ENCODE measurements at places on chromosomes 1 and 21.
A peak's percentile ranks its signal among the peaks of the same experiment; 100 is the strongest.

DNA sequence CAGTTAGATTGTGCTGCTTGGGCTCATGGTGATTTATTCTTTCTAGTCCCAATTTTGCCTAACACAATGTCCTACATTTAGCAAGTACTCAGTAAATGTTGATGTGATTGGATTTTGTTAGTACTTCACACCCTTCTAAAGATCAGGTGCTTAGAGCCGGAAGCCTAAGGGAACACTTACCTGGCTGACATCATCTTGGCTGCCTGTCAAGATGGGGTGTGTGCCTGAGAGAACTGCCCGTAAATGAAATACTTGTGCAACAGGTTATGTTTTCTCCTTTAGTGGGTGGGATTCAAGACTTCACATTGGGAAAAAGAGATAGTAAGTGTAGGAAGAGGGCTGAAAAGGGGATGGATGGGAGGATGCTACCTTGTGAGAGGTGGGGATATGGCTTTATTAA, 75.5 kb upstream of the MACF1 start:
- no peak for DNase-seq

- no peak for DNase-seq
Measured at GRCh38 chr1:177703888-177704446, 265.9 kb downstream of the SEC16B start.

DNA sequence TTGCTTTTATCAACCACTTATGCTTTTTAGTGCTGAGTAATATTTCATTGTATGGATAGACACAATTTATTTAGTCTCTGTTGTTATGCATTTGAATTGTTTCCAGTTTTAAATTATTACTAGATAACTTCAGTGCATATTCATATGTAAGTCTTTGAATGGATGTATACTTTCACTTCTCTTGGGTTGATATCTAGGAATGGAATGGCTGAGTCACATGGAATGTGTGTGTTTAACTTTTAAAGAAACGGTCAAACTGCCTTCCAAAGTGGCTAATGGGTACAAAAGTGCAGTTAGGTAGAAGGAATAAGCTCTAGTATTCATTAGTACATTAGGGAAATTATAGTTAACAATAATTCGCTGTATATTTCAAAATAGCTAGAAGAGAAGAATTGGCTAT, 82.4 kb downstream of the NPHS2 start:
- no peak for DNase-seq

GRCh38 chr1:38133304-38133703, 86.7 kb upstream of the POU3F1 start:
- no peak for DNase-seq

GRCh38 chr21:43739621-43740435, 20.9 kb downstream of the PDXK start:
- no peak for DNase-seq

DNA sequence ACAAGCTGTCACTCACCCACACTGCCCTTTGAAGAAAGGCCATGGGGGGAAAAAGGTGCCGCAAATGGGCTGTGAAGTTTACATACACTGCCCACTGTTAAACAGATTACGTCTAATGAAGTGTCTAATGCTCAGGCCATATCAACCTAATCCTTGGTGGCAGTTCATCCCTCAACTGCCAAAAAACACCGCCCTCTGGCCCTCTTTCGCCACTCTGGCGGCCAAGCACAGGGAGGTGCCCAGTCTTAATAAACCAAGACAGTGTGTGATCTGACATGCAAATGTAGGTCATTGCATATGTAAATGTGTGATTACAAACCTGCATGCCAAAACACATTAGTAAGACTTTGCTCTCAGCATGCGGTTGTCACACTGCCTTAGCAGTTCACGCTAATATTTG, 89.5 kb downstream of the NEK7 start:
- no peak for DNase-seq

DNA sequence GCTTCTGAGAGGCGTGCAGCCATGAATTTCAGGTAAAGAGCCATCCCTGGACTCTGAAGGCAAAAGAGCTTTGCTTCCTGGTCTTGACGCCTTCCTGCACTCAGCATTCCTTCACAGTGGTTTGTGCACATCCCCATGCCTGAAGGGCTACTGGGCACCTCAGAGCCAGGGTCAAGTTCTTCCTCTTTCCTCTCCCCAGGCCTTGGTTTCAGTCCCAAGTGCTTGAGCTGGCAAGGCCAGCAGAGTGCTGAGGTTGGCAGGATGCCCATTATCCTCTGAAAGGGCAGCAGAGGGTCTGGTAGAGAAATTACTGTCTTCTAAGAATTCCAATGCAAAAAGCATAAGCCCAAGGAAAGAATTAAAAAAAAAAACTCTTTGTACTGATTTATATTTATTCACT, 1064.9 kb downstream of the TTLL7 start:
- no peak for DNase-seq

DNA sequence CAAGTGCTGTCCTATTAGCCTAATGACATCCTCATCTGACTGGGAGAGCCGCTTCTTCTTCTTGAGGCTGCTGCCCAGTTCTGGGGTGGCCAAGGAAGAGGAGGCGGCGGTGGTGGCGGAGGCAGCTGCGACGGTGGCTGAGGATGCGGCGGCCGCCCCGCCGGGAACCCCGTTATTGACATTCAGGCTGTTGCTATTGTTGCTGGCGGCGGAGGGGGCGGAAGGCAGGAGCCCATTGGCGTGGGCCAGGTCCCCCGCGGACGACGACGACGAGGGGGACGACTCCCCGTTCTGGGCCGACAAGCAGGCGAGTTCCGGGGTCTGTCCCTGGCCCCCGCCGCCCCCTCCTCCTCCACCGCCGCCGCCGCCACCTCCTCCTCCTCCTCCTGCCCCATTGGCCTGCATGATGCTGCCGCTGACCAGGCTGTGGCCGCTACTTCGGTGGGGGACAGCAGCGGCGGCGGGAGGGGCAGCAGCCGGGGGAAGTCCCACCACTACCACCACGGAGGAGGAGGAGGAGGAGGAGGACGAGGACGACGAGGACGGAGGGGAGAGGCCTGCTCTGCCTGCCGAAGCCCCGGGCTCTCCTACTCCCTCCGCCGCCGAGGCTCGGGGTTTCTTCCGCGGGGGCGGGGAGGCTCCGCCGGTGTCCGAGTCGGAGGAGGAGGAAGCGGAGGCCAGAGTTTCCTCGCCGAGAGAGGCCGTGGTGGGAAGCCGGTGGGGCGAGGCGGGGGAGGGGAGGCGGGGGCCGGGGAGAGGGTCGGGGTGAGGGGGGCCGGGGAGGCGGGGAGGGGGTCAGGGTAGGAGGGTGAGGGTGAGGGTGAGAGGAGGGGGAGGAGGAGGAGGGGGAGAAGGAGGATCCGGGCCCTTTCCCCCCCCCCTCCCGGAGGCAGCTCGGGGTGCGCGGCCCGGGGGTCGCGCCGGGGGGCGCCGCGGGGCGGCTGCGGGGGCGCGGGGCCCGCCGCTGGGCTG, 610 bp downstream of the WDR26 start:
- peak; percentile 59 for DNase-seq

- DNase-seq: no peak
Measured at GRCh38 chr1:237281481-237281880, 239.5 kb downstream of the RYR2 start.
